Osteocyte (in vitro differentiated cells): ENCODE measurements at places on chromosomes 7 and 10. TPM values are rescaled to one million over a fixed set of nuclear protein-coding genes. Genes with fewer than 3 reads are reported as not detected.

Gene RBAK
- total RNA-seq = 13.0 and 13.6 TPM in 2 replicates

Gene ARHGEF5
- 4.1 and 7.4 TPM in 2 replicates for total RNA-seq

Gene UCMA
- not detected in 2 replicates for total RNA-seq

DNA sequence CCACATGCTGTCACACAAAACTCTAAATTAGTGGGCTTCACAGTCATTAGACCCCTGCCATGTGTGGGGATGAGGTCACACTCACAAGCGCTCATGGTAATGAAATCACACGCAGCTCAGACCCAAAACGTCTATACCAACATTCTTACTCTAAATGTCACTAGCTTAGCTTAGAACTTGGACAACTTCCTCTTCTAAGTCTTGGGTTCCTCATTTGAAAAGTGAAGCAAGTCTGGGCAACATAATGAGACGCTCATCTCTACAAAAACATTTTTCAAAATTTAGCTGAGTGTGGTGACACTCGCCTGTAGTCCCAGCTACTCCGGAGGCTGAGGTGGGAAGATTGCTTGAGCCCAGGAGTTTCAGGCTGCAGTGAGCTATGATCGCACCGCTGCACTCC is 92.7 kb upstream of the MACROH2A2 start:
- H3K4me3 ChIP-seq = no peak overlapping the region
- no peak overlapping the region for H3K27ac ChIP-seq
- peaks cover 8% of the 10 kb centered on the region for H3K4me1 ChIP-seq
- no peaks in the 10 kb centered on the region for H3K27me3 ChIP-seq

GRCh38 chr10:71358277-71358676 is 38.4 kb upstream of the CDH23 start:
- H3K4me3 ChIP-seq = no peak overlapping the region
- no peaks in the 10 kb centered on the region for H3K4me1 ChIP-seq
- no peak for DNase-seq
- no peaks in the 10 kb centered on the region for H3K27me3 ChIP-seq

DNA sequence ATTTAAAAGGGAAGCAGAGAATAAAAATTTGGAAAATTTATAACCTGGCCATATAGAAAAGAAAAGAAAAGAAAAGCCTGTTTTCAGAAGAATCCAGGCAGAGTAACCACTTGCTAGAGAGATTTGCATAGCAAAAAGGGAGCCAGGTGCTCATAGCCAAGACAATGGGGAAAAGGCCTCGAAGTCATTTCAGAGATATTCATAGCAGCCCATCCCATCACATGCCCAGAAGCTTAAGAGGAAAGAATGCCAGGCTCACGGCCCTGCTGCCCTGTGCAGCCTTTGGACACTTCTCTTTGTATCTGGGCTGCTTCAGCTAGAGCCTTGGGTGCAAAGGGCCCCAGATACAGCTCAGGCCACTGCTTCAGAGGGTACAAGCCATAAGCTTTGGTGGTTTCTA is 159.8 kb downstream of the CCDC7 start:
- no peaks in the 10 kb centered on the region for H3K27me3 ChIP-seq
- no peak overlapping the region for H3K4me3 ChIP-seq
- no peak overlapping the region for H3K27ac ChIP-seq

DNA sequence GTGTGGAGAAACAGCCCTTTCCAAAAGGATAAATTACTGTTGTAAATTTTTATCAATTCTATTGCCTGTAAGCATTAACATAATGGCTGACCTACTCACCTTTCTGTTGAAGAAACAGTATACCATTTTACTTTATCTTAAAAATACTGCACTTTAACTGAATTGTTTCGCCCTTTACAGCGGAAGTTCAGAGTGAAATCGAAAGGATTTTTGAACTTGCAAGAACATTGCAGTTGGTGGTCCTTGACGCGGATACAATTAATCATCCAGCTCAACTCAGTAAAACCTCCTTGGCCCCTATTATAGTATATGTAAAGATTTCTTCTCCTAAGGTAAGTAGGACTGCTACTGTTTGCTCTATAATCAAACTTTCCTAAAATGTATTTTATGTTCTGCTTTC is 117.5 kb downstream of the NSUN6 start:
- H3K27me3 ChIP-seq = no peaks in the 10 kb centered on the region
- H3K4me1 ChIP-seq = no peaks in the 10 kb centered on the region
- H3K4me3 ChIP-seq = no peak overlapping the region
- no peaks in the 10 kb centered on the region for H3K36me3 ChIP-seq
- no peak for DNase-seq
